ENCODE measurements at places on chromosomes 6 and 20.

DNA sequence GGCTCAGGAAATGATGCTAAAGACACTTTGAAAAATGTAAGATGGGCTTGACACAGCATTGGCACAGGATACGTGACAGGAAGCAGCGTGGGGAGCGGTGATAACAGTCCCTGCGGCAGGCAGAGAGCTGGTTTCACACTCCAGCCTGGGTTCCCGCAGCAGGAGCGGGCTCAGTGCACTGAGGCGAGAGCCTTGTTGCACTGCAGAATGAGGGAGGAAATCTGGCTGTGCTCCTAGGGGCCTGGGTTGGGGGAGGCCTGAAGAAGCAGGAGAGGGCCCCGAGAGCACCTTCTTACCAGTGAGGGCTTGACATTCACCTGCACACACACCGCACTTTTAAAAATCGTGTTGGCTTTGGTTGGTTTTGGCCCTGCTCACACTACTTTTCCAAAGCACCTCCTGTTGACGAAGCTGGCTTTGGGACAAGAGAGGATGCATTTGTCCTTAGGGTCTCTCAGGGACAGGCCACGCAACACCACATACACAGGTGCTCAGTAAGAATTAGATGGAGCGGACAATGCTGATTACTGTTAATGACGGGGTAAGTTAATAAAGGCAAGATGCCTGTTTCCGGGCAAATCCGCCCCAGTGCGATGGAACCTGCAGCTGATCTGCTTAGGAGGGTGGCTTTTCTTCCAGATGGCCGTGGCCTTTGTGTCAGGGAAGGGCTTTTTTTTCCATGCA lies 49.4 kb upstream of the ARMC2 start:
- peak; percentile 6 for DNase-seq

- no peak for DNase-seq
Observed at GRCh38 chr6:163640641-163641040, 226.1 kb downstream of the QKI start.

- no peak for DNase-seq
Observed at GRCh38 chr6:134422426-134423231, 104.7 kb upstream of the SGK1 start.

GRCh38 chr6:14224359-14225103 lies 107.0 kb downstream of the CD83 start:
- no peak for DNase-seq

- no peak for DNase-seq
Observed at GRCh38 chr6:79421707-79422484, 115.3 kb downstream of the LCA5 start.

- DNase-seq, result no peak
Observed at GRCh38 chr6:9112544-9112943, 677.2 kb upstream of the SLC35B3 start.

GRCh38 chr20:54165014-54165413 lies 8.8 kb downstream of the CYP24A1 start:
- no peak for DNase-seq

- no peak for DNase-seq
Observed at GRCh38 chr6:68726337-68726736, 91.3 kb downstream of the ADGRB3 start.

GRCh38 chr6:136334853-136335252 lies 45.2 kb upstream of the BCLAF1 start:
- DNase-seq, result no peak

- DNase-seq, result no peak
Observed at GRCh38 chr6:122839906-122840305, 50.8 kb downstream of the SMPDL3A start.

GRCh38 chr6:48110436-48111142 lies 408 bp downstream of the PTCHD4 start:
- no peak for DNase-seq

- DNase-seq, result no peak
Observed at GRCh38 chr6:45724511-45724910, 291.1 kb downstream of the CLIC5 start.

- no peak for DNase-seq
Observed at GRCh38 chr6:17813542-17813941, 106.8 kb upstream of the NUP153 start.

DNA sequence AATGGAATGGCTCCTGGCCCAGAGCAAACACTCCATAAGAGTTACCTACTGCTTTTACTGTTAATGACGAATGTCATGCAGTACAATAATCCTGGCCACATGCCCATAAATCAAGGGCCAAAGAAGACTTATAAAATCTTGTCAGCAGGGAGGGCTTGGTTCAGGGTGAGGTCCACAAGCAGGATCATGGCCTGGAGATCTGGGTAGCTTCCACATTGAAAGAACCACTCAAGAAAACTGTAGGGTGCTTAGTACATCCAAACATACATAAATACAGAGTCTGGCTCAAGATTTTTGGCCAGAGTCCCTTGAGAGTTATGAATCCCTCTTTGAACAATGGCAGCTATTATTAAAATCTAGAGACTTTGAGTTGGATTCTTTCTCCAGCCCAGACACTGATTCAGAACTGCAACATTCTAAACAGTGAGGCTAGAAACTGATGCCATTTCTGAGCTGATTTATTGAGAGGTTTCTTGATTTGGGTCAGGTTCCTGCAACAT lies 188.7 kb downstream of the CDC5L start:
- DNase-seq, result no peak

GRCh38 chr6:109743739-109744138 lies 52.6 kb downstream of the FIG4 start:
- DNase-seq, result no peak

- no peak for DNase-seq
Observed at GRCh38 chr6:44527583-44528369, 140.3 kb downstream of the CDC5L start.

- DNase-seq, result no peak
Observed at GRCh38 chr6:33985313-33985751, 160.6 kb downstream of the GRM4 start.

GRCh38 chr20:26354511-26354910 lies 657.9 kb upstream of the ZNF337 start:
- no peak for DNase-seq

DNA sequence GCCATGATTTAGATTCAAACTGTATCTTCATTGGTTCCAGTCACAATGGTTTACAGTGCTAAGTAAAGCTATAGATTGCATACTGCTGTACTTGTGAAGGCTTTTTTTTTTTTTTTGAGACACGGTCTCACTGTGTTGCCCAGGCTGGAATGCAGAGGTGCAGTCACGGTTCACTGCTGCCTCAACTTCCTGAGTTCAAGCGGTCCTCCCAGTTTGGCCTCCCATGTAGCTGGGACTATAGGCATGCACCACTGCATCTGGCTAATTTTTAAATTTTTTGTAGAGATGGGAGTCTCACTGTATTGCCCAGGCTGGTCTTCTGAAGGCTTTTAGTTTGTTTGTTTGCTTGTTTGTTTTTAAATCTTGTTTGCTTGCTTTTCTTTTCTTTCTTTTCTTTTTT lies 24.9 kb downstream of the ITCH start:
- DNase-seq, result no peak

DNA sequence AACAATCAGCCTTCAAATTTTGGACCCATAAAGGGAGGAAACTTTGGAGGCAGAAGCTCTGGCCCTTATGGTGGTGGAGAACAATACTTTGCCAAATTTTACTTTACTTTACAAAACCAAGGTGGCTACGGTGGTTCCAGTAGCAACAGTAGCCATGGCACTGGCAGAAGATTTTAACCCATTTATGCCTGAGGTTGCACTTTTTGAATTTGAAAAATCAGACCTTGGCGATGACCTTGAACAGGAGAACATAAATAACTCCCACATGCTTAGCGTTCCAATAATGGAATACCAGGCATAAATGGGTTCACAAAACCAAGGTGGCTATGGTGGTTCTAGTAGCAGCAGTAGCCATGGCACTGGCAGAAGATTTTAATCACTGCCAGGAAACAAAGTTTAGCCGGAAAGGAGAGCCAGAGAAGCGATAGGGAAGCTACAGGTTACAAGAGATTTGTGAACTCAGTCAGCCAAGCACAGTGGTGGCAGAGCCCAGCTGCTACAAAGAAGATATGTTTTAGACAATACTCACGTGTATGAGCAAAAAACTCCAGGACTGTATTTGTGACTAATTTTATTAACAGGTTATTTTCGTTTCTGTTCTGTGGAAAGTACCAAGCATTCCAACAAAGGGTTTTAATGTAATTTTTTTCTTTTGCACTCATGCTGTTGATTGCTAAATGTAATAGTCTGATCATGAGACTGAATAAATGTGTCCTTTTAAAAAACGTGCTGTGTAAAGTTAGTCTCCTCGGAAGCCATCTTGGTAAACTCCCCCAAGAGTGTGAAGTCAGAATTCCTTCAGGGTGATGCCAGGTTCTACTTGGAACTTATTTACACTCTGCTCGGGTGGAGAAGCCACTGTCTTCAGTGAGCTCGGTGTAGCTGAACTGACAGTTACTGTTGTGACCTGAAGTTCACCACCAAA lies 6.7 kb downstream of the SFT2D1 start:
- DNase-seq, result no peak

- DNase-seq, result no peak
Observed at GRCh38 chr20:33859751-33860150, 48.6 kb downstream of the CHMP4B start.

DNA sequence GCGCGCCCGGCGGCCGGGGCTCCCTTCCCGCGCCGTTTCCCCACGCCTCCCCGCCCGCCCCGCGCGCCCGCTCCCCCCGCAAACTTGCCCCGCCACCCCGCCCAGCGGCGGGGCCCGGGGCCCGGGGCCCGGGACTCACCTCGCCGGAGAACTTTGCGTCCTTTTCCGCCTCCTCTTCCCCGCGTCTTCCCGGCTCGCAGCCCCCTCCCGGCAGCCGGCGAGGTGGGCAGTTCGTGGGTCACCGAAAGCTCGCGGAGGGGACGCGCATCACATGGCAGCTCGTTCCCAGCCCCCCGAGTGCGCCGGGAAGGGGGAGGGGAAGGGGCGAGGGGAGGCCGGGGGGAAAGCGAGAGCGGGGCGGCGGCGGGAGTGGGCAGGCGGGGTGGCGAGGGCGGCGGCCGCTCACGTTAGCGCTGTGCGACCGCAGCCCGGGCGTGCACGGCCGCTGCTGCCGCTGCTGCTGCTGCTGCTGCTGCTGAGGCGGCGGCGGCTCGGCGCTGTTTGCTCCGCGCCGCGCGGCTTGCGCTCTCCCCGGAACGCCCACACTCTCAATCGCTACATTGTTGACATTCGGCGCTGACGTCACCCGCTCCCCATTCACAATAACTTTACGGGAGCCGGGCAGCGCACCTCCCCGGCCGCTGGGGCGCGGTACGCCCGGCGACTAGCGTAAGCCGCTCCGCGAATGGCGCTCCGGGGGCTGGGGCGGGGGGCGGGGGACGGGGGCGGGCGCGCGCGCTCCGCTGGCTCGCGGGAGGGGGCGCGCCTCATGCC lies at the start of gene BACH2:
BACH2 (minus strand) TSS at position 503 of the 774 bp plus-strand sequence. CDS start 287,999 bp downstream, outside the sequence.
- DNase-seq, result peak; percentile 86

GRCh38 chr6:101393251-101393828 lies at the start of gene GRIK2:
Gene GRIK2 (plus strand): TSS chr6:101393708.
- DNase-seq, result no peak

GRCh38 chr20:35636095-35636494 lies 20.5 kb downstream of the SPAG4 start:
- no peak for DNase-seq

- DNase-seq, result no peak
Observed at GRCh38 chr6:126804332-126805064, 314.0 kb upstream of the RSPO3 start.

Measured in activated CD4-positive, CD25-positive, alpha-beta regulatory T cell (primary cell).